ENCODE measurements at places on chromosomes 3 and 15.

GRCh38 chr15:76065793-76066192, 6.0 kb downstream of the TMEM266 start:
- no peak for DNase-seq

- DNase-seq: no peak
Observed at GRCh38 chr3:27311400-27311799, 57.8 kb downstream of the NEK10 start.

- no peak for DNase-seq
Observed at GRCh38 chr15:22933641-22934061, 46.5 kb downstream of the CYFIP1 start.

- peak; percentile 44 for DNase-seq
Observed at GRCh38 chr3:185176750-185177359, 24.0 kb upstream of the C3orf70 start.

DNA sequence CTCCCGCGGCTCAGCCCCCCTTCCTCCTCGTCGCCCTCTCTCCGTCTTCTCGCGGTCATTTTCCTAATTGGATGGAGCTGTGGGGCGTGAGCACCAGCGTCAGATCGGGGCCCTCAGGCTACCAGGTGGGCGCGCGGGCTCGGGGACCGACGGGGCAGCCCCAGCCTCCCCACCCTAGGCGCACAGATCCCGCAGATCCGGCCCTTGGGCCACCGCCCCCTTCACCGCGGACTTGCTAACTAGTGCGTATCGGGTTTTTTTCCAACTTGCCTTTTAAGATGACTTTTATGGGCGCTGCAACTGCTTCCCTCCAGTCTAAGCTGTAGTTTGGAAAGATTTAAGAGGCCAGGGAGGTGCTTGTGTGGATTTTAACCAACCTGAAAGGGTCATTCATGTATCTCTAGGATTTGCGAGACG, 1.3 kb downstream of the ZNF710 start:
- DNase-seq: peak; percentile 66

DNA sequence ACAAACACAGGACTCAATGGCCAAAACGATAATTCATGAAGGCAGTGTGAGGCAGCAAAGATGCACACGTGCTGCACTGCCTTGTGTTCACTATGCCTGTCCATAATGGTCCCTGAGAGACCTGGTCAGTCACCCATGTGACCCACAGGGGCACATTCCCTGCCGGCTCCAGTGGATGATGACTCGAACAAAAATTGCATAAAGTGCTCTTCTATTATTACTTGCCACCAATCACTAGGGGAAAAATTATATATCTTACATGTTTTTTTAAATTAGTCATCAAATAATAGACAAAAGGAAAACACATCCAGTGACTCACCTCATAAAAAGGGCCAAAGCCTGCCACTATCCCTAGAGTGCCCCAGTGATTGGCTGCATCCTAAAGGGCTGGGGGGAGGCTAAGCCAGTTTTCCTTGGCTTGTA, 47.5 kb downstream of the UBP1 start:
- no peak for DNase-seq

- DNase-seq: no peak
Observed at GRCh38 chr15:70532531-70533186, 230.7 kb downstream of the UACA start.

DNA sequence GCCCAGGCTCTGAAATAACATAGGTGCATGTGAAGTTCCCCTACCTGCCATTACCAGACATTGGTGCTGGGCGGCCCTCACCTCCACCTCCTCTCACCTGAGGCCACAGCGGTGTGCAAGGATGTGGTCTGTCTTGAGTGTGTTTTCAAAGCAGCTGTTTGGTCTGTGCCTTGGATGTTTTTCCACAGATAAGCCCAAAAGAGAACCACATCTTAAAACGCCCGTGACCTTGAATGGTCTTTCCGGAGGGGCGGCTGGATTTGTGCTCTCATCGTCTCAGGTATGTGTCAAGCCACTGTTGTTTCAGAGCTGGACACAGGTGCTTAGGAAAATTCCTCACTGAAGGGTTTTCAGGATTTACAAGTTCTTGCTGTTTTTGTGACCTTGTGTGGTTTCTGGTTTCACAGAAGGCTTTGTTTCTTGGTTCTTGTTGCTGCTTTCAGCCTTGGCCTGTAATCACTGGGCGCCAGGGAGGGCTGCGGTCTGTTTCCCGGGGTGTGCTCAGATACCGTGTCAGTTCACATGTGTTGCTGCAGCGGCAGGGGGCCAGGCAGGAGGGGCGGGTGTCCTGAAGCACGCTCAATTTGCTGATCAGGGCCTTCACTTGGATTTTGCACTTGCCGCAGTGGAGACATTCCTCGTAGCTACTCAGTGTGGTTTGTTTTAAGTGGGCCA, 128.4 kb downstream of the IGF1R start:
- peak; percentile 39 for DNase-seq

GRCh38 chr3:150314248-150315004, 93.7 kb upstream of the TSC22D2 start:
- no peak for DNase-seq

- no peak for DNase-seq
Observed at GRCh38 chr3:124615896-124616543, 114.2 kb upstream of the UMPS start.

DNA sequence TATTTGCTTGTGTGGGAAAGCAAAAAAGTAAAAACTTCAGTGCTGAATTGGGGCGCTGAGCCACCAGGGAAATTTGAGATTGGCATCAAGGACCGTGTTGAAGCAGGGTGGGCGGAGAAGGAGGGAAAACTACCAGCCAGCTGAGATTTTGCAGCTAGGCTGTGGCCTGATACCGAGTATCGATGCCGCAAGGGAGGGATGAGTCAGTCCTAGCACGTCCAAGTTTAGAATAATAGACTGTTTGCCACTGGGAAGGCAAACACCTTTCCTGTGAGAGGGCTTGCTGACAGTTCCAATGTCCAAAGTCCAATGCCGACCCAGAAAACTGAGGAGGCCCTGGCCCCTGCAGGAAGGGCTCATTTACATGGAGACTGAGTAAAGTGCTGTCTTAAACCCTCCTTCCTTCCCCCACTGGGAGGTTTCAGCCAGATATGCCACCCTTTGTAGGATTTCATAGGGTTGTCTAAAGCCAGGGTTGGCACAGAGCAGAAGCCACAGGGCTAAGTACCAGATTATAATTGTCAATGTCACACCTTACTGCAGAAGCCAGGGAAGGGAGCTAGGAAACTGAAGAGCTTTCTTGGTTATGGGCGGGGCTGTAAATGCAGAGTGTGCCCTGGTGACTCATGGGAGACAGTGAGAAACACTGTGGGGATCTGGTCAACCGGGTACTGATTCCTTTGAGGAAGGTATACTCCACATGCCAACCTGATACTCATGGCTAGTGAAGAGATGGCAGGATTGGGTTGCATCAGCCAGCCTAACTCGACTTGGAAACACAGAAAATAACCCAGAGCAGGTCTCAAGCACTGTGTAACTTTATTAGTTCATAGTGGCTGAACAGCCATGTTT, 28.4 kb upstream of the PIK3CB start:
- peak; percentile 12 for DNase-seq

GRCh38 chr3:129230311-129231019, 18.9 kb upstream of the COPG1 start:
- peak; percentile 44 for DNase-seq

GRCh38 chr3:54121414-54122323, 683 bp upstream of the CACNA2D3 start:
- DNase-seq: no peak

- DNase-seq: no peak
Observed at GRCh38 chr3:40185029-40185695, 124.3 kb upstream of the EIF1B start.

GRCh38 chr3:65545429-65545828, 493.3 kb downstream of the MAGI1 start:
- no peak for DNase-seq

DNA sequence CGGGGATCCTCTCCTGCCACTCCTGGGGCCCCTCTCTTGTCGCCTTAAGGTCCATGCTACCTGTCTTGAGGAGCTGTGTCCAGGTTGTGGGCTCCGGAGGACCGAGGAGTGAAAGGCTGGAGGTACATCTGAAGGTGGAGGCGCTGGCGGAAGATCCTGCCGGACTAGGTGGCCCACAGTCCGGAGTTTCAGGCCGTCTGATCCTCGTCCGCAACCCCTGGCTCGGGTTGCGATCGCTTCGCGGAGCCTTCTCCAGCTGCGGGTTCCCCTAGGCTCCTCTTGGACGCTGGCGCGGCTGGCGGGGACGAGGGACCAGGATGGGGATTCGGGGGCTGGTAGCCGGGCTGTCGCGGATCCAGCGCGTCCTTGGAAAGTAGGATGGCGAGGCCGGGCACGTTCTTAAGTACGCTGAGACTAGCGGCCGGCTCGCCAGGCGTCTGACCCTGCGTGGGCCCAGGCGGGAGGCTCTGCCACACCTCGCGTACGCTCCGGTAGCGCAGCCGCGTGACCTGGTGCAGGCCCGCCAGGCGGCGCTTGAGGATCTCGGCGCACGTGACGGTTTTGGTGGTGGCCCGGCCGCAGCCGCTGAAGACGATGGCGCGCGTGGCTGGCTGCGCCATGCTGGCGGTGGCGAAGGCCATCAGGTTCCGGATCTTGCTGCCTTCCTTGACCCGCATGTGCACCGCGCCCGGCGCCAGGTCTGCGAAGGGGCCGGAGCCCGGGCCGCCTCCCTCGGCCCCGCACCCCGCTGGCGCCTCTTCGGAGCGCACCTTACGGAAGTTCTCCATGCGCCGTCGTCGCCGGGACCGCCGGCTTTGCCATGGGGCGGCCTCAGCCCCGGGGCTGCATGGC, 550 bp downstream of the RPP25 start:
- peak; percentile 86 for DNase-seq

DNA sequence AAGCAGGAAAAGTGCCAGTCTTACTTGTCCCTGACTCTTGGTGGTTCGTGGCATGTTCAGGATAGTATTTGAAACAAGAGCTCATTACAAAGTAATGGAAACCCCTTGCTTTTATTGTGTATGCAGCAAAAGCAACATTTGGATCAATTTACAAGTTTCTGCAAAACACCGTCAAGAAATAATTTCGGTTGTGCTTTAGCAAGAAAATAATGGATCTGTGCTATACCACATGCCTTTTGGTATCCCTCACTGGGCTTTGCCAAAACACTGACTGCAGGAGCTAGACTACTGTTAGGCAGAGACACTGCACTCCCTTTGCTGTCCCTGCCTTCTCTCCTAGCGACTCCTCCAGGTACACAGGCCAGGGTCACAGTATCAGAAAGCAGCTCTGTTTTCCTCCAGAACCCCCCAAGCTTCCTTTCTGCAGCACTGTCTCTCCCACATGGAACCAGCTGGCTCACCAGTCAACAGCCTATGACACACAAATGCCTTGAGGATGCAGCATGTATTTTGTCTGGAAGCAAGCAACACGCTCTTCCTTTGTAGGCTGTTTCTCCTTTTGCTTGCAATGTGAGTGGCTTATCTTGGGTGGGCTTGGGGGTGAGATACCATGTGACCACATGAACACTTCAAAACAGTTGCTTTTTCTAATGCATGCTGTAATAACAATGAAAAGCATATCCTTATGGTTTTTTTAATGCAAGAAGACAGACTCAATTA, 111.4 kb downstream of the PGPEP1L start:
- DNase-seq: no peak

- no peak for DNase-seq
Observed at GRCh38 chr15:56251315-56252095, 7.8 kb upstream of the RFX7 start.

- DNase-seq: no peak
Observed at GRCh38 chr3:31858439-31858838, 122.6 kb downstream of the OSBPL10 start.

DNA sequence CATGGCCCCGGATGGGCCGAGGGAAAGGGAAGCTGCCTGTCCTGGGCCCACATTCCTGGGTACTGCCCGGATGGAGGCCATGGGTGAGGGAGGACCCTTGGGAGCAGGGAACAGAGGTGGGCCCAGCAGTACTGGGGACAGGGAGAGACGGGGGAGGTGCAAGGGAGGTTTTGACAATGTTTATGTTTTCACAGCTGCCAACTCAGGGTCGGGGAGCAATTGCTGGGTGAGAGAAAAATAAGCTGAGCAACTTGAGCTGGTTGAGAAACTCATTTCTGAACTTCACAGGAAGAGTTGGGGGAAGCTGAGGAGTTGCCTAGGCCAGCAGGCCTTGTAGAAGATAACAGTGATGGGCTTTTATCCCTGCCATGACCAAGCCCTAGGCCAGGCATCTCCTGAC, 11.1 kb upstream of the TSPAN3 start:
- DNase-seq: no peak

DNA sequence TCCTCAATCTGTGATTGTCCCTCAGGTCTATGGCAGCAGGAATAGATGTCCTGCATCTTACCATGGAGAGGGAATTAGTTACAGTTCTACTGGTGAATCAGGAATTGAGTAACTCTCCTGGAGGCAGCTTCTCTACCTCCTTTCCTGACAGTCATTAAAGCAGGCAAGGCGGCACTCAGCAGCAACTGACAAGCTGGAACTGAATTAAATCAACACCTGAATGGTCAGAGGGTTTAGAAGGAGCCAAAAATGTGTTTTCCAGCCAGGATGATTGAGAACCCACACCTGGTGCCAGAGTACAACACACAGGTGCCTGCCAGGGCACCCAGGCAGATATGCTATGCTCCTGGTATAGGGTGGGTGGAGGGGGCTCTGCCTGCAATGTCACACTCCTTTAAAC, 43.1 kb upstream of the TIPARP start:
- no peak for DNase-seq

DNA sequence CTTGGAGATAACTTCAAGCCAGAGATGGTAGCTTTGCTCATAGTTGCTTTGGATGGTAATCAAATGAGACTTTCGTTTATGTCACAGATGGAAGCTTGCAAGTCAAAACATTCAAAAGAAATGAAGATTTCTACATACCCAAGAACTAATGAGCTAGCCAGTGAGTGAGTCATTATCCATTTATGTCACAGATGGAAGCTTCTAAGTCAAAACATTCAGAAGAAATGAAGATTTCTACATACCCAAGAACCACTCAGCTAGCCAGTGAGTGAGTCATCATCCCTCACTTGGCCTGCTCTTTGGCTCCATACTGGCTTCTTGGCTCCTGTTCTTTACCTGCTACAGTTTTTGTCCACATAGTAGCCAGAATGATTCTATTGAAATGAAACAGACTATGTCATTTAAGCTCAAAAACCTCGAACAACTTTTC, 559.8 kb upstream of the CBLB start:
- peak; percentile 64 for DNase-seq

- no peak for DNase-seq
Observed at GRCh38 chr3:193096076-193096475, 144.9 kb upstream of the PLAAT1 start.

- peak; percentile 88 for DNase-seq
Observed at GRCh38 chr3:129249284-129250065, at the start of gene COPG1. TSS of gene COPG1 (plus strand) at chr3:129249606. CDS start at chr3:129249710, 104 bp downstream.

DNA sequence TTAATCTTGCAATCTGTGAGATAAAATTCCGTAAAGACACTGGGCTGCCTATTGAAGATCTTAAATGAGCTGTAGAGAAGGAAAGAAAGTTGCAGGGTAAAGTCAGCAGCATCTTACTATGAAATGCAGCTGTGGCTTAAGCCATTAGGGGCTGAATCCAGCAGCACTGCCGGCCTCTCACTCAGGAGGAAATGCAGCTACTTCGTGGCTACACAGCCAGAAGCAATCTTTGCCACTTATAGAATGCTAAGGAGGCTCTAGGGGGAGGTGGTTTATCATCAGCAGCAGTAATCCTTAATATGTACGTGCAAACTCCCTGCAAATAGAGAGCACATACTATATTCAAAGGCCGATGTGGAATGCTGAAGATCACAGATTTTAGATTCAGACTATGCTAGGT, 19.1 kb upstream of the MCTP2 start:
- DNase-seq: no peak
